ENCODE measurements at places on chromosomes 12 and 14.

DNA sequence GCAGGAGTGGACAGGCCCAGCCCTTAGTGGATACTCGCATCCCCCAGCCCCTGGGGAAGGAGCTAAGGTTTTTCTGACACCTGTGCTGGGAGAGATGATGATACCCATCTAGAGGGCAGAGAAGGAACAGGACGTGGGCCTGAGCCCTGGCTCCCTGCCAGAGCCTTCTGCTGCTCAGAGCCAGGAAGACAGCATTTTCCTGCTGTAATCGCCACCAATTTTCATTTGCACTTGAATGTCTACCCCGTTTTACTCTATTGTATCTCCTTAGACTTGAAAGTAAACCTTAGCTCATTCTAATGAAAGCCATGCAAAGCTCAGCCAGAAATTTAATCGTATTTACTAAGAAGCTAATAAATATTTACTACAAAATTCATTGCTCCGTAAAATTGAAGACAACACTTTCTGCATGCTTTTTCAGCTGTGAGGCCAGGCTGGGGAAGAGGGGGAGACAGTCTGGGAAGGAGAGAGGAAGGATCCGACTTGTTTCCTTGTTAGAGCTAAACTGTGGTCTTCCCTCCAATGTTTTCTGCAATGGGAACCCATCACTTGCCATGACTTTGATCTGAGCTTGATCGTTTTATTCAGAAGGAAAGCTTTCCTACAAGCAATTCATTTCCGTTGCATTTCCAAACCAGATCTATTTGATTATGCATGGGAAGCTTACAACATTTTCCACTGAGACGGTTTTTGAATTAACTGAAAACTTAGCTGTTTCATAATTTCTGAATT, 17.6 kb upstream of the TRAF3 start:
- DNase-seq = no peak

- DNase-seq = no peak
These were observed 231.2 kb upstream of the PLEKHG7 start for GRCh38 chr12:92471551-92471950.

DNA sequence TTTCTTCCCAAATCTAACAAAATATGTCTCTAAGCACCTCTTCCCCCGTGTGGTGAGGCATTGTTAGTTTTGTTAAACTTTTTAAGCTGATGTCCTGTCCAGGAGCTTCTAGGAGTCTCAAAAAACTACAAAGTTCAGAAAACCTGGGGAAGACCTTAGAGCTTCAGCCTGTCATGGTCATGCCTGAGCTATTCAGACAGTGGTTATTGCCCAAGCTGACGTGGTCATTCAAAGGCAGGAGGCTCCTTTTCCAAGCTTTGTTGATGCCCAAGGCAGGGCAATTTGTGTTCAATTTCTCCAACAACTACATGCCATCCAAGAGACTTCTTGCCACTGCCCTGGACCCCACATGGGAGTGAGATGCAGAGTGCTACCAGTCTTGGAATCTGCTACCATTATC, 5.8 kb upstream of the LYZ start:
- no peak for DNase-seq

DNA sequence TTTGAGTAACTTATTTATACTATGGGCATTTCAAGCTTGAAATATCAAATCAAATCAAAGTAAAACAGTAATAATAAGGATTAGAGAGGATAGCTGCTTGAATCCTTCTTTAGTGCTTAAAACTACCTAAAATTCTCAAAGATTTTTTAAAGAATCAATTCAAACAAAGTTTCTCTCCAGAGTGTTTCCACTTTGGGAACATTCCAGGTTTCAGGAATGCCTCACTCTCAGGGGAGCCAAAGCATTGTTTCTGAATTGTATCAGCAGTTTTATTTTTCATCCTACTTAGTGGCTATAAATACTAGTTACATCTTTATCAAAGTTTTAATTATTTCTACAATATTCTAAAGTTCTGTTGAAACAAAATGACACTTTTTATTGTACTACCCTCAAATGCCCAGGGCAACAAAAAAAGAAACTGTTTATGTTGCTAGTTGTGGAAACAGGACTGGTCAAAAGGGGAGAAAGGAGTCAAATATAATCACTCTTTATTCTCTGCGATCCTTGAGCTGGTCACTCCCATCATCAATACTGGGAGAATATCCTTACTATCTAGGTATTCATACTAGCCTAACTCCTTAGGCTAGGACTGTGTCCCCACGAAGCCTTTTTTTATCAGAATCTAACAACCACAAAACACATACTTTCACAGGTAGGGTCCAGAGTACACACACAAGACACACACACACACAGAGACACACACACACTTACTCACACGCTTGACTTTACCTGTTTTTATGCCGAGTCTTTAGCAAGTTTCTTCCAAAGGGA, 598 bp downstream of the RASSF9 start:
- DNase-seq = no peak

- no peak for DNase-seq
These were observed 352.6 kb downstream of the BMP4 start for GRCh38 chr14:53603994-53604393.

GRCh38 chr12:124006085-124006845, 33.2 kb downstream of the ZNF664 start:
- no peak for DNase-seq

GRCh38 chr14:102774391-102775153, 2.7 kb upstream of the TRAF3 start:
- peak; percentile 76 for DNase-seq

DNA sequence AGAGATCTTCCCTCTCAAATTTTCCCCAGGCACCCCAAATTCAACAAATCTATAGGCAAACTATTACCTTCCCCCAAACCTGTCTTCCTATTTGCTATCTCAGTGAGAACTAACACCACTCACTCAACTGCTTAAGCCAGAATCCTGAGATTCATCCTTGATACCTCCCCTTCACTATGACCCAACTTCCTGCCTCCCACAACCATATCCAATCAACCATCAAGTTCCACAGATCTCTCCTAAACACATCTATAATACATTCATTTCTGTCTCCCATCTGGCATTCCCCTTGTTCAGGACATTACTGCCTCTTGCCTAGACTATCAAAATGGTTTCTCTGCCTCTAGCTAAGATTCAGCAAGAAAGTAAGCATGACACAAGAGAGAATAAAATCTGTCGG, 21.3 kb downstream of the YAF2 start:
- no peak for DNase-seq

- no peak for DNase-seq
These were observed 60.4 kb upstream of the FBRSL1 start for GRCh38 chr12:132429602-132429945.

DNA sequence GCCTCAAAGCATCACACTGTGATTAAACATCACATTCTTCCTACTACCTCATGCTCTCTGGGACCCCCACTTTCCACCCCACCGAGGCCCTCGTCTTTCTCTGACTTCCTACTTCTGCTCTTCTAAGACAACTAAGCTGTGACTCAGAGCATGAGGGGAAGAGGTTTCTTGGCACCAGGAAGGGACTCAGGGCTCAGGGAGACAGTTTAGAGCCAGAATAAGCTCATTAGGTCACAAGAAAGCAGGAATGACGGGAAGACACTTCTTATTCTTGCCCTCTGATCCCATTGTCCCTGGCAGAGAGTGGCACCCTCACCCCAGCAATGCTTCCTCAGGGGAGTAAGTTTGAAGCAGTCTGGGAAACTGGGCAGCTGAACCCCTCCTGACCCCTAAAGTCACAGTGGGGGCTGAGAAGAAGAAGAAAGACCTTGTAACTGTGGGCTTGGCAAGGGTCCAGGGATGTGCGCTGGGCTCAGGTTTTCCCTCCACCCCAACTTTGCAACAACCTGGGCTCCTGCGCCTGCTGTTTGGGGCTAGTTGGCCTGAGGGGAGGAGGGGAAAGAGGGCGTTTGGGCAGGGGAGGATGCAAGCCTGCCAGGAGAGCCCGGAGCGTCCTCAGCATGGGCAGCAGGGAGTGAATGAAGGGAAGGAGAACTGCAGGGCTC, 64.6 kb upstream of the ACTN1 start:
- peak; percentile 14 for DNase-seq

- no peak for DNase-seq
These were observed 30.9 kb downstream of the SYNDIG1L start for GRCh38 chr14:74395094-74395493.

DNA sequence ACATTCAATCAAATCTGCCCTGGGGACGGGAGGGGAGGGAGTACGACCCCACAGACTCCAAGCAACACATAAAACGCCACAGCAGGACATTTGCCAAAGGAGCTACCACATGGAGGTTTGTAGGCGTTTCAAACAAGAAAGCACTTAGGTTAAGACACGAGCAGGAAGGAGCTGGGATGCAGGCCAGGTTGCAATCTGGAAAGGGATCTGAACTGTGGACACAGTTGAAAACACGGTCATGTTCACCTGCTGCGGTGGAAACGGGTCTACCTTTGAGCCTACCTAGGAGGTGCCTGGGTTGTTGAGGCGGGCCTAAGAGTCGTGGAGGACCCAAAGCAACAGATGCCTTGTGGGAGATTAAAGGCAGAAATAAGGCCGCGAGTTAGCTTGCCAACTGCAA, 18.4 kb downstream of the PRKAB1 start:
- no peak for DNase-seq

GRCh38 chr12:40248585-40249297, 23.9 kb downstream of the LRRK2 start:
- DNase-seq = no peak

DNA sequence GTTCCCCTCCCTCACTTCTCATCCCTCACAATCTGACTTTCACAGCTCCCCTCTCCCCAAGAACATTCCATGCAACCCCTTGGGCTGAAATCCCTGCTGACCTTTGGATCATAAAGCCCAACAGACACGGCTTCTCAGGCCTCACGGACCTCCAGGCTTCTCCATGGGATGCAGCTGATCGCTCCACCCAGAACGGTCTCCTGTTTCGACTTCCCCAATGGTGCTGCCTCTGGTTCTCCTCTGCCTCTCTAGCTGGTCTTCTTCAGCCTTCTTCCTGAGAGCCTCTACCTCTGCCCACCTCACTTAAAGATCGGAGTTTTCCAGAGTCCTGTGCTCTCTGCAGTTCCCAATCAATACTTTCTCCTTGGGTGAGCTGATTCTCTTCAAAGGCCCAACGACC, 17.8 kb upstream of the PRMT8 start:
- no peak for DNase-seq

DNA sequence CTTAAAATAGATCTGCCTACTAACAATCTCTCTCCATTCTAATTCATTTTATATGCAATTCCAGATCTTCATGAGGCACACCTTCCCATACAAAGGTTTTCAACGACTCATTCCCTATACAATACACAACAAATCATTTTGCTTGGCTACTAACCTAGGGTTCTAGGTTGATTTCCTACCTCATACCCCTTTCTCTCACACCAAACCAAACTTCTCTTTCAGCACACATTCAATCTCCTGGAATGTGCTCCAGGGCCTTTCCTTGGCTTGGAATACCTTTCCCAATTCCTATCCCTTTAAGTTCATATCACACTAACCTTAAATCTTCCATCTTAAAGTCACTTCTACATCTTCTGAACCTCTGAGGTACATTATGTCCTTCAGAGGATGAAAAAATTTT, 38.7 kb upstream of the MTERF2 start:
- DNase-seq = no peak

DNA sequence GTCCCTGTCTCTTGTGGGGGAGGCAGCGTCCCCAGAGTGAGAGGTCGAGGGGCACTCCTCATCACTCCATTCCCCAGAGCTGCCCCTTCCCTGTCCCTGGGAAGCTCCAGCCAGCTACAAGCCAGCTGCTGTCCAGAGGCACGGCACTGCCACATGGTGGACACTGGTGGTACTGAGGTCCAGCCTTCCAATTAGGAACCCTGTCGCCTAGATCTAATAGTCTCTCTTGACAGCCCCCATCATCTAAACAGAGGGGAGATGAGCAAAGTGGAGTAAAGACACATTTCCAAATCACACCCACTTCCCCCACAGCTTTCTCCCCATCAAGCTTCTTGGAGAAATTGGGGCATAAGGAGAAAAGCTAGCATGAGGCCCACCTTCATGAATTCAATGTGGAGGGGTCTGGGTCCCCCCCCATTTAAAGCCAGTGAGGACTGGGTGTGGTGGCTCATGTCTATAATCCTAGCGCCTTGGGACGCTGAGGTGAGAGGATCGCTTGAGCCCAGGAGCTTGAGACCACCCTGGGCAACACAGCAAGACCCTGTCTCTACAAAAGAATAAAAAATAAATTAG, 2.1 kb upstream of the INHBE start:
- DNase-seq = peak; percentile 56

- peak; percentile 29 for DNase-seq
These were observed 6.2 kb upstream of the OAS1 start for GRCh38 chr12:112900298-112901145.

GRCh38 chr12:112176321-112177010, 51.1 kb downstream of the TRAFD1 start:
- DNase-seq = no peak

DNA sequence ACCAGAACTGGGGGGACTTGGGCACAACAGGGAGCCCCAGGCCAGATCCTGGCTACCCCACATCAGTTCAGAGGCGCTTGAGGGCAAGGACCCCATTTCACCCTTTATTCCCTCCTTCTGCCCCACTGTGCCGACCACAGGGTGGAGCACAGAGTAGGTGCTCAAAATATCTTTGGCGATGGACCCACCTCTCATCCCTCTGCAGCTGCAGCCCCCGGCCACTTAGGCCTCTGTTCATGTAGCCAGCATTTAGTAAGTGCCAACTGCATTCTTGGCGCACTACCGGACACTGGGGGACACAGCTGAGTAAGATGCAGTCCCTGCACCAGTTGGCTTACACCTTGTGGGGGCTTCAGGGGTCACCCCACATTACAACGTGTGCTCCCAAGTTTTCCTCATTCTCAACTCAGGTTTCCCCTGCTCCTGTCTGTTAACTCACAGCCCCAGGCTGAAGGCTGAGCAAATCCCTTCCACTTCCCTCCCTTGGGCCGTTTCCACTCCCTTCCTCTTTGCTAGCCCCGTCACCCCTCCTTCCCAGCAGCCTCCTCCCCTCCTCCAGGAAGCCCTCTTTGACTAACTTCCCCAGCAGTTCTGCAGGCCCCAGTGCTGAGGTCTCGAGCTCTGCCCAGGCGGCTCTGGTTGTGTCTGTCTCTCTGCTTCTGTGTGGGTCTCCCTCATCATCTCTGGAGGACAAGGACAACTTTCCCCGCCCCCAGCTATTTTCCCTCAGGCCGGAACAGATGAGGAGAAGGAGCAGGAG, 26.5 kb downstream of the KRT80 start:
- DNase-seq = no peak

DNA sequence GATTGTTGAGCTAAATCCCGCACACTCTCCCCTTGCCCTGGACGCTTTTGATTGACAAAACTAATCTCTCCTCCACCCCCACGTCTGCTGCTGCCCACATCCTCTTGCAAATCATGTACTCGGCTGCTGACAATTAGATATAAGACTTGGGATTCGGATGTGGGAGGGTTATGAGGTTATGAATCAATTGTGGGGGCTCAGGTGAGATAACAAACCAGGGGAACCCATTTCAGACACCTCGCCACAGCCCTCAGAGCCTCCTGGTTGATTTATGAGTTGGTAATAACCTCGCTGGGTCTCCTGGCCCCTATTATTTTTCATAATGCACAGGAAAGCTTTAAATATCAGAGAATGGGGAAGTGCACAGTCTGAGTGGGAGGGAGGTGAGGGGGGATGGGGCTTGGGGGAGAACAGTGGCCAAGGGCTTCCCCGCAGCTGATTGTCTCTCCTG, 449.9 kb downstream of the DPF3 start:
- DNase-seq = peak; percentile 20
